Activated CD4-positive, alpha-beta T cell treated with anti-CD3 and anti-CD28 coated beads for 24 hours (primary cell): ENCODE measurements at places on chromosomes 12 and 14.

DNA sequence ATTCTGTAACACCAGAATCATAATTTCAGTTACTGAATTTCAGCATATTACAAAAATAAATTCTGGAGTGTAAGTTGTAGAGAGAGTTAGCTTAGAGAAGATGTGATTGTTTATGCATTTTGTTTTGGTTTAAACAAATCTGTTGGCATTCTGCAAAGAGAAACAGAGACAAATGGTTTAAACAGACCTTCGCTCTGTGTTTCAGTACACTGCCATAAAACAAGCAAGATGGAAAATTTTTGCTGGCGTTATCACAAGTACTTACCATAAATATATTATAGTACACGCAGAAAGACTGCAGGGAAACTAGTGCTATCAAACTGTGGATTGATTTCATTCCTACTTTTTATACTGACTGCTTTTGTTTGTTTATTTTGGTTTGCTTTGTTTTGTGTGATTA, 850.3 kb upstream of the FOXG1 start:
- no peak for DNase-seq

GRCh38 chr12:34334953-34335743, 312.9 kb downstream of the ALG10 start:
- no peak for DNase-seq

DNA sequence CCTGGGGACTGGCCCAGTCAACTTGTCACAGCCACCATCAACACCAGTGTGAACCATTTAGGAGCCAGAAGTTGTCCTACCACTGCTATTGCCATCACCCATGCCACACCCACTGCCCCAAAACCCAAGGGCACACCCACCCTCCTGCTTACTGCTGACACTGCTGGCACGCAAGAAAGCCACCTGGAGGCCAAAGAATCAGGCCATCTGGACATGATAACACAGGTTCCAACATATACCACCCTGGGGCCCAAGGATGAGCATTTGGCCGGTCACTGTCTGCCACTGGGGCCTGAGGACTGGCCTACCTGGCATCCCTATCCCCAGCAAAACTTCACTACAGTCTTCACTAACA, 181.6 kb downstream of the MYRFL start:
- no peak for DNase-seq

GRCh38 chr14:76834241-76834661, 8.0 kb downstream of the LRRC74A start:
- no peak for DNase-seq

DNA sequence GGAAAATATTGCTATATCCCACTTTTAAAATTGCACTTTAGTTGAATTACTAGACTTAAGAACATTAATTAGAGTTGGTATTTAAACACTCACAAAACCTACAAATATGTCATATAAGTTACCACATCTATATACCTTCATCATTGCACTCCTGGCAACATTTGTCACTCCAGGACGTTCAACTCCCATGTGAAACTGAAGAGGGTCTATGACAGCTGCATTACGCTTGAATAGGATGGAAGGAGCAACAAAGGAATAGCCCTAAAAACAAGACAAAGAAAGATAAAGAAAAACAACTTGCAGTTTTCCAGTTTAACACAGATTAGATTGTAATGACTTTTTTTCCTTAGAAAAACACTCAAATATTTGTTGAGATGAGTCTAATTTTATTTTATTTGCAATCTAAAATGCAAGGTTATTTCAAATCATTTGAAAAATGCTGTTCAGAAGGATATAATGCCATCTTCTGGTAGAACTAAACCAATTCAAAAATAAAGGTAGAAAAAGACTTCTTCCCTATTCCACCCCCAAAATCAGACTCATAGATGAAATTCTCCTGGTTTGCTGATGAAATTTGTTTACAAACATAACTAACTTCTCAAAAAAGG, 84.3 kb upstream of the TTC7B start:
- DNase-seq: no peak

DNA sequence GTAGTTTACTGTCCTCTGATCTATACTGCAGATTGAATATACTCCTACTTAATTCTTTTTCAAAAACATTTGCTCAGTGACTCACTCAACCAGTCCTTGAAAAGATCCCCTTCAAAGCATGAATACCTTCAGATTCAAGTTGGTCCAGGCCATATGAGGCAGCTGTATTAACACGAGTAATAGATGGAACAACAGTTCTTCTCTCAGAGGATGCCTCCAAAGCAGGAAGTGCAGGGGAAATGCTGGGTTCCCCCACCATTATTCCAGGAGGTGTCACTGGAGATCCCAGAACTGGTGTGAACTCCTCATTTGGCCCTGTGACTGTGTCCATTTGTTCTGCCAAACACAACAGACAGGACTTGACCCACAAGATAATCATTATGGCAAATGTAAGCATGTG, 20.6 kb downstream of the ARMH4 start:
- no peak for DNase-seq

DNA sequence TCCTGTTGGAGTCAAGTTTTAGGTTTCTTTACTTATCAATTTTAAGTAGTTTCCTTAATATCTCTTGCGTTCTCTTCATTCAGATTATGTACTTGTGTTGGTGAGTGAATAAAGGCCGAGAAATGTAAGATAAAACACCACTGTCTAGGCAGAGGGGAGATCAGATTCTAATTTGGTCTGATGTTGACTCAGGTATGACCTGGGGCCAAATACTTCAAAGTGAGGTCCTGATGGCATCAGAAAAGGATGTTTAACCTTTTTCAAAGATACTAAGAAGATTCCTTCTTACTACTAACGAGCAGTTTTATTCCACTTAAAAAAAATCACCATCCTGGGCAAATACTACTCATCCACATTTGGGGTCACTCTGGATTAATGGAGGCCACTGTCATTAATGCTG, 26.9 kb downstream of the APPL2 start:
- DNase-seq: no peak

- no peak for DNase-seq
Measured at GRCh38 chr12:51326698-51327439, 2.9 kb upstream of the BIN2 start.

DNA sequence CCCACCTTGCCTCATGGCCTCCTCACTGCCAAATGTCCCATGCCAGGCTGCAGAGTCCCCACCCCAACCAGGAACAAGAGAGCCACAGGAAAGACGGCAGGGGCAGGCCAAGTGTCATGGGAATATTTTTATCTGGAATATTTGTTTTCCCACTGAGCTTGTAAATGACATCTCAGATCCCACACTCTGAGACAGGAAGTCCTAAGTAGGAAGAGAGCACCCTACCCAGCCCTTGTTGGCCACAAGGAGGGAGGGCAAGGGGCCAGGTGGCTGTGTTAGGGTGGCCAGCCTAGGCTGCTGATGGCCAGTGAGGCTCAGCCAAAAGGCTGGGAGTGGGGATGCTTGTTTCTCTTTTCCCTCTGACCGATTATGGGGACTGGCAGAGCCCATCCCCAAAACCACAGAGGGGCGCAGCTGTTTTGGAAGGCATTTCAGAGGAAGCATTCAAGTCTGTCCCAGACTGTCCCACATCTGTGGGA, 7.7 kb upstream of the MEG3 start:
- DNase-seq: no peak

DNA sequence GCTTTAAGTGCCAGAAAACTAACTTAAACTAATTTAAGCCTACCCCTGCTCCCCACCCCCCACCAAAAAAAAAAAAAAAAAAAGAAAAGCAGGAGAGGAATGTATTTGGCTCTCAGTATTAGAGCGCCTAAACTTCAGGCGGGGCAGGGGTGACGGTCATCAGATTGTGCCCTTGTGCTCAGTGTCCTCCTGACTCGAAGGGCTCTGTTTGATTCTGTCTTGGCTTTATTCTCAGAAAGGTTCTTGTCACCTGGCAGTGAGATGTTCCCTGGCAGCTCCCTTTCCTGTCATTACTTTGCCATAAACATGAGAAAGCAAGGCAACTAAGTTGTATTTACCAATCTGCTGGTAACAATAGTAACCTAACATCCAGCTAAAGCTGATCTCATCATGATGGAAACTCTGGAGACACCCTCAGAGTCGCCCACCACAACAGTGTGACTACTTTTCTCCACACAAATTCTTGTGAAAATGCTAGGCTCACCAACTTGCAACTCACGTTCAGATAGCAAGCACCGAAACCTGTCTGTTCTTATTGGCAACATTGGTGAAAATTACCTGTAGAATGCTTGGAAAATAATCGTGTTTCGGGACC, 39.0 kb upstream of the WNK1 start:
- no peak for DNase-seq

- DNase-seq: no peak
Measured at GRCh38 chr12:65951697-65952096, 127.4 kb downstream of the HMGA2 start.

- DNase-seq: no peak
Measured at GRCh38 chr12:106585521-106586277, 2.9 kb downstream of the RFX4 start.

DNA sequence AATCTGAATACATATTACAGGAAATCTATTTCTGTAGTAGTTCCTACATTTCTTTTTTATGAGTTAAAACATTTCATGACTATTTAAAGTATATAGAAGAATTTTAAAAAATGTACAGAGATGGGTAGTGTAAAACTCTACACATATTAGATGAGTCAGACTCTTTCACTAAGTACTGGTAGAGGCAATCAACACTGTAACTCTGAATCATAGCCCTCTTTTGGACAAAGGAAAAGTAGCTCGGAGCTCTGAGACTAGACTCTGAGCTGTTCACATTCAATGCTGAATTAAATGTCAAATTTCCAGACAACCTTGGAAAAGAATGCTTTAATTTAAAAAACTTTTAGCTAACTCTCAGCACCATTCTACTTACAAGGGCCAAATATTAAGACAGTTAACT, 3.4 kb downstream of the PTCSC3 start:
- DNase-seq: no peak

- DNase-seq: no peak
Measured at GRCh38 chr12:114888448-114888847, 204.5 kb upstream of the TBX3 start.

GRCh38 chr12:77315407-77315806, 250.0 kb upstream of the E2F7 start:
- no peak for DNase-seq

GRCh38 chr12:111434680-111435338, 29.1 kb downstream of the SH2B3 start:
- DNase-seq: peak; percentile 65

GRCh38 chr14:105389534-105389933, 8.8 kb upstream of the TEX22 start:
- DNase-seq: no peak

DNA sequence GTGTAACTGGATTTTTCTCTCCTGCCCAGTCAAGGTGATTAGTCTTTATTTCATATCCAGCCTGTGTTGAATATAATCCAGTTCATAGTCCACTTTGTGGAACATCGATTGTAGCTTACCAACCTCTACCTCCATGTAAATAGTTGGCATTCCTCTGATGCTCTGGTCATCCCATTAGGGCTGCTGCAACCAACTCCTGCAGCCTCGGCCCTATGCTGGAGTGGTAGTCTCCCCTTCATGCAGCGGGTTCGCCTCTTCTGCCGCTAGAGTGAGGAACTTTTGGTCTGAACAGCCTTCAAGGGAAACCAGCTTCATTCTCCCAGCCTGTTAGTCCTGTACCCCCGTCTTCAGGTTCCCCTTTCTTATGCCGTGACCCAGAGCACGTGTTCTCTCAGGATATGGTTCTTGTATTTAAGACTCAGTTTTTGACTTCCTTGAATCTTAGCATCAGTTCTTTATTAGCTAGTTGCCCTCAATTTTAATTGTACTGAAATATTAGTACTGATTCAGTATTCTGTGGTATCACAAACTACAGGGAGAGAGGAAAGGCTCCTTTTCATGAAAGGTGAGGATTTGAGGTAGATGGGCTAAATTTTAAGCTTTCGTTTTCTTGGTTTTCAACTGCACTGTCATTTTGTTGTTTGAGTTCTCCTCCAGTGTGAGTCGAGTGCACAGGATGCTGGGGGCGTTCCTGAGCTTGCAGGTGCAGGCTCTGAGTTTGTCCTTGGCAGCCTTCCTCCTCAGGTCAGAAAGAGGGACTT, 33.2 kb downstream of the ZNF664 start:
- DNase-seq: no peak

DNA sequence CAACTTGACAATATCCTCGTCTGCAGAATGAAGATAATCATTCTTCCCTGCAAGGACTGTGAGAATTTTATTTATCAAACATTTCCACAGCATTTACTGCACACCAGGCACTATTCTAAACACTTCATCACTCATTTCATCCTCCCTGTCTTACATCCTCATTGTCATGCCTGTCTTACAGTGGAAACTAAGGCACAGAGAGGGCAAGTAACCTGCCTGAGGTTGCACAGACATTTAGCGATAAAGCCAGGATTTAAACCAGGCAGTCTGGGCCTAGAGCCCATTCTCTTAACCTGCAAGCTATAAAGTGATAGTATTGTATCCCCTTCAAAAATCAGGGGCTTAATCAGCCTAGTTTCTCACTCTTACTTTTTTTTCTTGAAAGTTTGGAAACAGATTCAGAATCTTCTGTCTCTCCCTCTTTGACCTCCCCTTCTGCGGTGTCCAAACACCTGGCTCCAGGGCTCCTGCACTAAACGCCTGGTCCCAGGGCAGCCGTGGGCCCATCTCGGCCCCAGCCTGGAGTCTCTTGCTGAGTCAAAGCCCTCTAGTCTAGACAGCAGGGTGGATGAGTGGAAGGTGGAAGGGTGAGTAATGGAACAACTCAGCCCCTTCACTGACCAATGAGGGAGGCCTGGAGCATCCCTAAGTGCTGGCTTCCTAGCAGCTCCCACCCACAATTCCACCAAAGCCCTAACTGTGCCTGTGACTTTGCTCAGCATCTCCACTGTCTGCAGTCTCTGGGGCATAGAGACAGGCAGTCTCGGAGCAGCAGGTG, 12.5 kb downstream of the ISM2 start:
- no peak for DNase-seq

DNA sequence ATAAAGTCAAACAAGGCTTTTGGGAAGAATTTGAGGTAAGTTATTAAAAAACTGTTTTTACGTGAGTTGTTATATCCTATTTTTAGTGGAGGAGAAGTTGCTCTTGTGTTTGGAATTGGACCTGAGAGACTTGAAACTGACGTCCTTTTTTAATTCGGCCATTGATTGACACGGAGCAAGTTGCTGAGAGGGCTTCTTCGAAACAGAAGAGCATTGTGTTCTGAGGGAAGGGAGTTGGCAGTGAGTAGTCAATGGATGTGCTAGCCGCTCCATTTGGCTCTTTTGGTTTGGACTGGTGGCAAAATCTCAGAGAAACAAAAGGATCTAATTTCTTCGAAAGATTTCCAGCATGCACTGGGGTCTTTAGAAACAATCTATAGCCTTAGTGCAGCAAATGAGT, 37.3 kb downstream of the PTPN11 start:
- no peak for DNase-seq

DNA sequence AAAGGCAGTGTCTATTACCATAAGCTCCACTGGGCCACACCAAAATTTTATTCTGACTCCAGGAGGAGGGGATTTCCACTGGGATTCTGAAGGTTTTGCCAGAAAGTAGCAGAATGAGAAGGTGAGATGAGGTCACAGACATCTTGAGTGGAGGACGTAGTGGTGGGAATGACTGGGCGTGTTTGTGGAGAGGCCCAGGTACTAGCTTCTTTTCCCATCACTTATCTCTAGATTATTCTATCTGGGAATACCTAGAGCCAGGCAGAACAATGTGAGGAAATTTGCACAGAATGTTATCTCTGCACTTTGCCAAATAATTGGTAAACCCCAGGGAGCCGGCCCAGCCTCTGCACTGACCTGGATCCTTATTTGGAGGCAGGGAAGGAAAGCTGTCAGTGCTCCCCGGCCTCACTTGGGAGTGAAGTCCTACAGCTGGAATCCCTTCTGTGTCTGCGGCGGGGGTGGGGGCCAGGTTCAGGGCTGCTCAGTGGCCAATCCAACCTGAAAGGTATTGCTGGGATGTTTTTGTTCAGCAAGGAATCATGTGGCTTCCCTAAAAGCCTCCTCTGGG, 129.4 kb downstream of the C12orf75 start:
- no peak for DNase-seq
